ENCODE measurements at places on chromosomes 2 and 18. TPM values are rescaled to one million over a fixed set of nuclear protein-coding genes. Genes with fewer than 3 reads are reported as not detected.

DNA sequence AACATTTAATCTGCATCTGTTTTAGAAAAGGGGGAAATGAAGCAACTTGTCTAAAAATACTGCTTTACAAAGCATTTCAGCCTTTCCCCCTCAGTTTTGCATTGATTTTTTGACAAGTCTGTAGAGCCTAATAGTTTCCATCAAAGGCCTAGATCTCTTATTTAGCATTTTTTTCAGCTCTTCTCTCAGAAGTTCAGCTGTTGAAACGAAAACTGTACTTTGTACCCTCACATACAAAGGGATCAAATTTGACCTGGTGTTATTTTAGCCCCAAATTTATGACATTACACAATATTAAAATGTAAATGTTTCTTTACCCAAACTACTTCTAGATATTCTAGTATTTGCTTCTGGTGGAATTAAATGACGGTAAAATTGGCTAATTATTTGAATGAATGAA, 13.0 kb downstream of the YPEL5 start:
- DNase-seq = no peak

The SERPINB5 gene
- total RNA-seq = 1.4 TPM

DNA sequence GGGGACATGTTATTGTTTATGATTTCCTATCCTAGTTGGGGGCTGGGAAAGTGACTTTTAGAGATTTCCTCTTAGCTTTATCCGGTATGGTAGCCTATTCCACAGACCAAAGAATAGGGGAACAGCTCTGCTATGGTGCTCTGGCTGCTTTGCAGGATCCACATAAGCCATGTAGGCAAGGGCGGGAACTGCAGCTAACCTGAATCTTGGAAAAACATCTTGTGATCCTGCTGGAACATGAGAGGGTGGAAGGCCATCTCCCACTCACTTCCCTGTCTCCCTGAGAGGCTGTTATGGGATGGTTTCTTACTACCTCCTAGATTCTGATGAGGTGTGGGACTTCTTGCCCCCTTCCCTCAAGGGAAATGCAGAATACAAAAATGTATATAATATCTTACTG, 2.0 kb upstream of the DARS1 start:
- DNase-seq = no peak

DNA sequence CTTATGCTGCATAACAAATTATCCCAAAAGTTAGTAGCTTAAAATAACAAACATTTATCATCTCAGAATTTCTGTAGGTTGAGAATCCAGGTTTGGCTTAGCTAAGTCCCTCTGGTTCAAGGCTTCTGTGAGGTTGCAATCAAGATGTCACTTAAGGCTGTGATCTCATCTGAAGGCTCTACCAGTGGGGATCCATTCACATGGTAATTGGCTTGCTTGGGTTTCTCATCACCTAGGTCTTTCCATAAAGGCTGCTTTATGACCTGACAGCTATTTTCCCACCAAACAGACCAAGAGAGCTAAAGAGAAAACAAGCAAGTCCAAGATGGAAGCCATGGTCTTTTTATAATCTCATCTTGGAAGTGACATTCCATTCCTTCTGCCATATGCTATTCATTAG, 137.3 kb downstream of the DTNA start:
- no peak for DNase-seq
